Stimulated activated CD4-positive, alpha-beta T cell treated with anti-CD3 and anti-CD28 coated beads, Interleukin-1b, Interleukin-23, amount 100 ng/mL, for 1 hour (primary cell): ENCODE measurements at places on chromosomes 5 and 9.
A peak's percentile ranks its signal among the peaks of the same experiment; 100 is the strongest.

- DNase-seq: no peak
Observed at GRCh38 chr9:107744873-107745272, 255.3 kb upstream of the KLF4 start.

DNA sequence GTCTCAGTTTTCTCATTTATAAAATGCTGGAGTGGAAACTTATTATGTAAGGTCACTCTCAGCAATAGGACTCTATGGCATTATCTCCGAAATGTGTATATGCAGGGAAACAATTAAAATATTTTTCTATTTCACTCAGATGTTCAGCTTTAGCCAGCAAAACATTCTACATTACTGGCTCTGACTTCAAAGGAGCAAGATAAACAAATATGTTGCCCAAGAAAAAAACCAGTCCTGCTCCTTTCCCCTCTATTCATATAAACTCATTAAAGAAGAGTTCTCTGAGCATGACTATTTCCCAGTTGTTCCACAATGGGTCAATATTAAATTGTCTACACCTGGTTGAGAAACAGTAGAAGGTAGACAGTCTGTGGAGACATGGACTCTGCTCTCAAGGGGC, 155.0 kb downstream of the NPR3 start:
- no peak for DNase-seq

GRCh38 chr5:77777281-77777892, 1.2 kb upstream of the TBCA start:
- DNase-seq: no peak

- no peak for DNase-seq
Observed at GRCh38 chr9:78963911-78964310, 607.9 kb upstream of the TLE4 start.

- DNase-seq: no peak
Observed at GRCh38 chr5:95283761-95284571, 928 bp downstream of the MCTP1 start.

- DNase-seq: no peak
Observed at GRCh38 chr5:31809050-31809870, 170.3 kb downstream of the PDZD2 start.

DNA sequence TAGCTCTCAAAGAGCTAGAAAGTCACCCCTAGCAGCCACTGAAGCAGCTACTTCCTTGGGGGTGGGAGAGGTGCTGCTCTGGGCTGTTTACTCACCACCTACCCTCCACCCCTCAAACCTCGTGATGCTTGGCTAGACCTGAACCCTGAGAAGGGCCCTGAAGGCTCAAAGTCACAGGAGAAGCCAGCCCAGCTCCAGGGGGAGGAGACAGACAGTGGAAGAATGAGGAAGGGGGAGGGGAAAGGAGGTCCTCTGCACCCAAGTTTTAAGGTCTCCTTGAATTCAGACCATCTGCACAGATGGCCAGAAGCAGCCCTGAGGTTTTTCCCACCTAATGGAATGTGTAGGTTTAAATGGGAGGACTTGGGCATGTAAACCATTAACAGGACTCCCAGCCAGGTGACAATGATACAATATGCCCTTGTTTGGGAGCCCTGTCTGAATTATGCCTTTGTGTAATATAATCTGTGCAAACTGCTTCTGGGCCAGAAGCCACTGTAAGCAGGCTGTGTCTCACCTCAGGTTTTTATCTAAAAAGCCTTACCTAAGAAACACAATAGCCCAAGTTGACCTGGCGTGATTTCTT, 180.5 kb downstream of the PIK3R1 start:
- DNase-seq: no peak

DNA sequence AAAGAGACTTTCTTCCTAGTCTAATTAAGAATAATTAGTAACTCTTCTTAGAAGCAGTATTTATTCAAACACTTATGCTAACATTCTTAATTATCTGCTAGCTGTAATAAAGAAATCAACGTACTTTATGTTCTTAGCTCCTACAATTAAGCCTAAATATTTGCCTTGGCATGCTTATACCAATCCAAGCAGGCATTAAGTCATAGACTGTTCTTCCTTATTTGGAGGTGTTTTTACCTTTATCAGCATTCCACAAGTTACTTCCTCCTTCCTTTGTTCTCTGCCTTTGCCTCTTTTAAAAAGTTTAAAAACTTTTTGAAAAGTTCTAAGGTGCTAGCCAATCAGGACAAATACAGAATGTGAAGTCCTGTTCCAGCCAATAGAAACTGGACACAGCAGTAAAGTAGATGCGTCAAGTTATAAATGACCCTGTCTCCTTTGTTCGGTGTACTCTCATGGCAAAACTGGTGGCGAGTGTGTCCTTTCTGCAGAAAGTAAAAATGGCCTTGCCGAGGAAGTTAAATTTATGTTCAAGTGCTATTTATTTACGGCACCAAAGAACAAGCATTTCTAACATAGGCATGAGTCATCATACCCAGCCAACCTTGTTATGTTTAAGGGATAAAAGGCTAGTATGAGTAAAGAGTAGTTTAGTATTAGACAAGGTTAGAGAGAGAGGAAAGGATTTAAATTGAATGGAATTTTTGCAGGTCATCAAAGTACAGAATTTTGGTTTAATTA, 58.6 kb downstream of the GPBP1 start:
- no peak for DNase-seq

DNA sequence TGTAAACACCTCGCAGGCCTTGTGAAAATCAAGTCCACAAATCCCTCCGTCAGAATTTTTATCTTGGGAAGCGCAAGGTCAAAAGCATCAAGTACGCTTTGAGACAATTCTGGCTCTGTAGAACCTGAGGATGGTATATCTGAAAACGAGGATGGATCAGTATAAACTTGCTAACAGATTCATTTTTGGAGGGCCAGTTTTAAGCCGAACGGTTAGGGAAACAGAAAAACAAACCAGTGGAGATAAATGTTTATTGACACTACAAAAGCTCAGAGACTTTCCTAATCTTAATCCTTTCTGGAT, 352 bp upstream of the PGGT1B start:
- DNase-seq: no peak

DNA sequence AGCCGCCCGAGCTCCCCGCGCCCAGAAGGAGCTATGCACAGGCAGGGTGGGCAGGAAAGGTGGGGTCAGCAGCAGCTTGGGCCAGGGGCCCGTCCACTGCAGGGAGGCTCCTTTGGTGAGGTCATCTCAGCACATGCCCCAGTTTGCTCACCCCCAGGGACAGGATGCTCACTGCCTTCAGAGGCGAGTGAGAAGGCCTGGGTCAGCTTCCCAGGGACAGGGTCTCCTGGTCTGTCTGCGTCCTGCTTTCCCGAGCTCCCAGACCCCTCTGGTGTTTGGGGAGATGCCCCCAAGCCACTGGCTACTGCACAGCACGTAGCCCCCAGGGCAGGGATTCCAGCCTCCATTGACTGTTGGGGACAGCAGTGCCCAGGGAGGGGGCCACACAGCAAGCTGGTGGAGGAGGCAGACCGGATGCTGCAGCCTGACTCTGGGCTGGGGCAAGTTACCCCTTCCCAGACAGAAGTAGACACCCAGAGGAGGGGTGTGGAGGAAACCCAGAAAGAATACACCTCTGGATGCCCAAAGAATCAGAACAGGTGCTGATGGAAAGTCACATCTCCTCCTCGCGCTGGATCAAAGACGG, 581 bp upstream of the SARDH start:
- DNase-seq: no peak

DNA sequence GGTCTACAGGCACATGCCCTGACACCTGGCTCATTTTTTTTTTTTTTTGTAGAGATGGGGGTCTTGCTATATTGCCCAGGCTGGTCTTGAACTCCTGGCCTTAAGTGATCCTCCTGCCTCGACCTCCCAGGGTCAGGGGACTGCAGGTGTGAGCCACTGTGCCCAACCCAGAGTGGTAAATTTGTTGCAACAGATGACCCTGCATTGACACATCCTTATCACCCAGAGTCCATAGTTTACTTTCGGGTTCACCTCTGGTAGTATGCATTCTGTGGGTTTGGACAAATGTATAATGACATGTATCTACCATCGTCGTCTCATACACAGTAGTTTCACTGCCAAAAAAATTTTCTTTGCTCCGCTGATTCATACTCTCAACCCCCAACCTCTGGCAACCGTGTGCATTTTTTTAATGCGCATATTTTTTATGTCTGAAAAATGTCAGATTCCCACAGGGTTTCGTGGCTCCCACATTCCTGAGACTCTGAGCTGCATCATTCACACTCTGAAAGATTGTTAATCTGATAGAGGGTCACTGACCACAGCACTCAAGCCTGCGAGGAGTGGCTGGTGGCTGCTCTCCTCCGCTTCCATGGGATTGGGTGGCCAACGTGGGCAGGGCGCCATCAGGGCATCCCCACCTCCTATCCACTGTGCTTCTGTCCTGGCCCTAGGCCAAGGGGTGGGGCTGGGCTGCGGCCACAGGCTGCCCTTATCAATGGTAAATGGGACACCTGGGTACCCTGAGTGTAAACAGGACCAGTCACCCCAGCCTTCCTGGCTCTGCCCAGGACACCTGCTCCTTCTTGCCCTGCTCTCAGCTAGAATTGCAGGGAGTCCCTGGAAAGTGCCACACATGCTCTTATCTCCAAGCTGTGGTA, 9.6 kb downstream of the NDST1 start:
- DNase-seq: no peak

- peak; percentile 9 for DNase-seq
Observed at GRCh38 chr9:121640076-121640475, 11.4 kb upstream of the DAB2IP start.
